ENCODE measurements at places on chromosomes 12 and 14.

DNA sequence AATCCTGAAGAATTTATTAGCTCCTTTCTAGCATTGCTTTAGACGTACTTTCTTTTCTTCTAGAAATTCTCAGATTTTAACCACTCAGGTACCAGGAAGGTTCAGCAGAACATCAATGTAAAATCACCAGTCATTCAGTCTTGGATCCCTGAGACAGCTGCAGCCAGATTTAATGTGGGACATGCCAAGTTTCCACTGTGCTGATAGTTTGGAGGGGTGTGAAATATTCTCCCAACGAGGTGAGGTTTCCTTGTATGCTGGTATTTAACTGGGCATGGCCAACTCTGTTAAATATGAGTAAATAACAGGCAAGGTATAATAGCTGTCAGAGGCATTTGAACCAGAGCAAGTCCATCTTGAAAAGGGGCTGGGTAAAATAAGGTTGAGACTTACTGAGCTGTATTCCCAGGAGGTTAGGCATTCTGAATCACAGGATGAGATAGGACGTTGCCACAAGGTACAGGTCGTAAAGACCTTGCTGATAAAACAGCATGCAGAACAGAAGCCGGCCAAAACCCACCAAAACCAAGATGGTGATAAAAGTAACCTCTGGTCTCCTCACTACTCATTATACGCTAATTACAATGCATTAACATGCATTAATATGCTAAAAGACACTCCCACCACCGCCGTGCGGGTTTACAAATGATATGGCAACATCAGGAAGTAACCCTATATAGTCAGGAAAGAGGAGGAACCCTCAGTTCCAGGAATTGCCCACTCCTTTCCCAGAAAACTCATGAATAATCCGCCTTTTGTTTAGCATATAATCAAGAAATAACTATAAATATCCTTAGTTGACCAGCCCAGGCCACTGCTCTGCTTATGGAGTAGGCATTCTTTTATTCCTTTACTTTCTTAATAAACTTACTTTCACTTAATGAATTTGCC is 75.2 kb upstream of the RASSF8 start:
- no peak for DNase-seq

DNA sequence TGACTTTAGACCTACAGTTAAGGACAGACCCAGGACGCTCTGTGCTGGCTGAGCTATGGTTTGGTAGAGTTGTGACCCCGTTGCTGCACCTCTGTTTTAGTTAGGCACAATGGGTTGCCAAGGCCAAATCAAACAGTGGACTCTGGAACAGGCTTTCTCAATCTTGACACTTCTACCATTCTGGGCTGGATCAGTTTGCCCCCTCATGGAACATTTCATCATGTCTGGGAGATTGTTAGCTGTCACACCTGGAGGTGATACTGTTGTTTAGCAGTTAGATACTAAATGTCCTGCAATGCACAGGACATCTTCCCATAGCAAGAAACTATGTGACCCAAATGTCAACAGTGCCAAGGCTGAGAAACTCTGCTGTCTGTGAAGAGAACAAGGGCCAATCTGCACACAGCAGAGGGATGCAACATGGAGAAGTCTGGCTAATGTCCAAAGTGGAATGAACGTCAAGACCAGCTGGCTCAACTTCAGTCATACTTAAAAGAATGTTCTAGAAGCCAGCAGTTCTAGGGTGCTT is 65.6 kb upstream of the DICER1 start:
- DNase-seq = no peak

GRCh38 chr14:55599250-55599879 is 19.4 kb downstream of the KTN1 start:
- no peak for DNase-seq

DNA sequence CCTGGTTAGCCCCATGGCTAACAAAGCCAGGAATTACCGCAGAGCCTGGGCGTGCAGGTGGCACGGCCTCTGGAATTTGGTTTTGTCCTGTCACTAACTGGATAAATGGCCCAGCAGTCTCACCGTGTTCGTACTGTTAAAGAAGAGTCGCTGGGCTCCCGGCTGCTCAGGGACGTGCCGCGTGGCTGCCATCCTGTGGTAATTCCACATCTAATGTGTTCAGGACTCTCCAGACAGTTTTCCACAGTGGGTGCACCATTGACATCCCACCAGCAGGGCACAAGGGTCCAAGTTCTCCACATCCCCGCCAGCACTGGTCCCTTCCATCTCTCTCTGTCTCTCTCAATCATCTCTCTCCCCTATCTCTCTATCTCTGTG is 19.6 kb downstream of the NOC4L start:
- no peak for DNase-seq

GRCh38 chr14:27725482-27725881 is 1041.1 kb upstream of the FOXG1 start:
- no peak for DNase-seq

- no peak for DNase-seq
Measured at GRCh38 chr14:81504864-81505263, 28.8 kb downstream of the SEL1L start.

DNA sequence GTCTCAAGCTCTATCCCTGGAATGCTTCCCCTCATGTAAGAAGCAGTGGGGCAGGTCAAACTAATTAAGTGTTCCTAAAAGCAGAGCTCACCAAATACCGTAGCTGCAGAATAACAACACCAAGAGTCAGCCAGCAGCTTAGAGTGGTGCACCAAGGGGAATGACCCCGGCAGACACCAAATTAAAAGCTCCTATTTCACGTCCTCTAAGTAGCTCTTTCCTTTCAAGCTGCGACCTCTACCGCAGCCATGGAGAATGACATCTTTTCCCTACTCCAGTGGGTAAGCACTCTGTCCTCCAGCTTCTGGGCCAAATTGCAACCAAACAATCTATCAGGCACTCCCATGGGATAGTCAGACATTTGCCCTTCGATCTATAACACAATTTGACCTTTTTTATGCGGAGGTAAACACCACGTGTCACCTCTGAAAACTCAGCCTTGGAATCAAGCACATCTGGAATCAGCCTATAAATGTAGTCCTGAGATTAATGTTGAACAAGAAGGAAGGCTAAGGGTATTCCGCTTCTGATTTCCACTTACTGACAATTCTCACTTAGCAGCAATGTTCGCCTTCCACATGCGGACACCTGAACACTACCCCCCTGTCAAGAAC is 67.6 kb upstream of the CDKN3 start:
- DNase-seq = no peak

DNA sequence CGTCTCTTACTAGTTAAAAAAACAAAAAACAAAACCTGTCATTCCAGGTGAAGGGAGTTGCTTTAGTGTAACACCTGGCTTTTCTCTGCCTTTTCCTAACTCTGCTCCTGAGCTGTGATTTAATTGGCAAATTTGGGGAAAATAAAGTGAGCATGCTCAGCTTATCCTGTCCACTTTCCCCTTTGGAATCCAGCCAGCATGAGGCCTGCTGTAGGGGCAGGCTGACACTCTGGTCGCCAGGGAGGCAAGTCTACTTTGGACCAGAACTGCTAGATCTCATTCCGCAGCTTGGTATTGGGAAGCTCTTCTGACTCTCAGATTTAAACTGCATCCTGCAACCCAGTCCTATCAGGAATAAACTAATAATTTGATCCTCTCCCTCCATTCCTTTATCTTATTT is 30.1 kb downstream of the CDKN1B start:
- no peak for DNase-seq

- peak; percentile 84 for DNase-seq
Measured at GRCh38 chr12:57522011-57522886, at the start of gene MBD6. Gene MBD6 (plus strand): TSS chr12:57522824. CDS start chr12:57524304, 1,480 bp downstream.

DNA sequence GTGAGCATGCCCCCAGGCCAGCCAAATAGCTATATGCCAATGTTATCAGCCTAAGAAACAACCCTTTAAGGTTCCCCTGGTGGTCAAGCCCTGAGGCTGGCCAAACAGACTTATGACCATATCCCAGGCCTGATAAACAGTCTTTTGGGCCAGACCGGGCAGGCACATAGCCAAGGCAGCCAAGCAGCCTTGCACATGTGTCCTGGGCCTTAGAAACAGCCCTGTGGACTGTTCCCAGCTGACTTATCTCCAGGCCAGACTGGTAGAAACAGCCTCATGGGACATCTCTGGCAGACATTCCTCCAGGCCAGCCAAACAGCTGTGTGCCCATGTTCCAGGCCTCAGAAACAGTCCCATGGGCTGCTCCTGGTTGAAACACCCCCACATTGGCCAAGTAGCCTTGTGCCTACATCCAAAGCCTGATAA is 295.0 kb upstream of the MGAT4C start:
- DNase-seq = no peak

DNA sequence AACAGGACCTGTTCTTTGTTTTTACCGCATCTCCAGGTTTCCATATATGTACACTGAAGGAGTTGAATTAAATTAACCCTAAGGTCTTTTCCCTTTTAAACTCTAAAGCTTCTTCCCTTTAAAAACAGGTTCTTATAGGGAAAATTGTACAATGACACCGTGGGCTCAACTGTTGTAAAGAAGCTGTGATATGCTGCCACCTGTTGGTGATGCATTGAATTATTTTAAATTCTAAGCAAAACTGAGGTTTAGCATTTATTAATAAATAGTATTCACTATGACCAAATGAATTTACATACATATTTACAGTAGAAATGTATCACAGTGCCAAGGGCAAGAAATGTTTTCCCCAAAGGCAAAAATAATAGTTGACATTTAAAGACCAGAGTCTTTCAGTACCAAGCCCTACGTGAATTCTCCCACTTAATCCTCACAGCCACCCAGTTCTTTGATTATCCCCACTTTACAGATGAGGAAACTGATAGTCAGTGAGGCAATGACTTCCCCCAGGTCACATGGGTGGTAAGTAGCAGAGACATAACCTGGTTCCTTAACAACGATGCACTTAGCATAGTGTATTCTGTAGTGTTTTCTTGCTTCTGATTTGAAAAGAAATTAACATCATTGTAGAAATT is 35.7 kb upstream of the TMEM263 start:
- no peak for DNase-seq

DNA sequence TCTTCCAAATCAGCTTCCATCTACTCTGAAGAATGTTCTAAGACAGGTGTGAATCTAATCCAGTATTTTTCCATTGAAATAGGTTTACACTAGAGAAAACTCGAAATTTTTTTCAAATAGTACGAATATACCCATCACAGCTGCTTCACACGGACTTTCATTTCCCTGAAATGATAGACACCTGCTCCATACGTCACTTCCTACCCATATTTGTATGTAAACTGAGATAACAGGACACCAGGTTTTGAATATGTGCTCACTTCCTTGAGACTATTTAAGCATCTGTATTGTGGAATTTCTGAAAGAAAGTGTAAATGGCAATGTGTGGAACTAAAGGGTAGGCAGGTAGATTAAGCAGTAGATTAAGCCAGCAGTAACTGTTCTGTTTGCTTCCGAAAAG is 13.4 kb upstream of the ITPR2 start:
- DNase-seq = no peak

GRCh38 chr12:94287245-94287628 is 138.9 kb downstream of the PLXNC1 start:
- no peak for DNase-seq

DNA sequence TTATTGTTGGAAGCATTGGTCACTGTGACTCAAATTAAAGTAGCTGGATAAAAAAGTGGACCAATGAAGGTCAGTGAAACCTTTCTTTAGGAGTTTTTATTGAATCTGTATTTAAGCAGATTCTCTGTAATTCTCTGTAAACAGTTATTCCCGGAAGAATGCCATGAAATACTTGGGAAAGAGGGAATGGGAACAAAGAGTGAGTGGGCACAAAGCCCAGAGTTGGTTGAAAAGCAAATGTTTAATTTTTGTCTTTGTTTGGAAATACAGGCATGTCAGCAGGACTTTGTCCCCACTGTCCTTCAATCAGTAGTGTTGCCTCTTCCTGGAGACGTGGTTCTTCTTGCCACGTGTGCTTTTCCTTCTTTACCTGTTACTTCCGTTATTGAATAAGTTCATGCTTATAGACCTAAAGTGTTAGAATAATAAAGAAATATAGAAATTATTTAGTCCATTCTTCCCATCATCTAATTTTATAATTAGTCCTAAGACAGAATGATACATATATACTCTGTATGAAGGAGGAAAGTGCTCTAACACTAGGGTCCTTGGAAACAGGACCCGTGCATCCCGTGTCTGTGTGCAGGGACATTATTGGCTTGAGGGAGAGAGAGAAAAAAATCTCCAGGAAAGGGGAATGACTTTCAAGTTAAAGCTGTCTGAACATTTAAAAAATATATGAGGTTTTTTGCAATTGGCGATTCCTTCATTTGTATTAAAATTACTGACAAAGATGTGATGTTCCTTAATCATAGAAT is 2.0 kb upstream of the ANG start:
- DNase-seq = no peak

DNA sequence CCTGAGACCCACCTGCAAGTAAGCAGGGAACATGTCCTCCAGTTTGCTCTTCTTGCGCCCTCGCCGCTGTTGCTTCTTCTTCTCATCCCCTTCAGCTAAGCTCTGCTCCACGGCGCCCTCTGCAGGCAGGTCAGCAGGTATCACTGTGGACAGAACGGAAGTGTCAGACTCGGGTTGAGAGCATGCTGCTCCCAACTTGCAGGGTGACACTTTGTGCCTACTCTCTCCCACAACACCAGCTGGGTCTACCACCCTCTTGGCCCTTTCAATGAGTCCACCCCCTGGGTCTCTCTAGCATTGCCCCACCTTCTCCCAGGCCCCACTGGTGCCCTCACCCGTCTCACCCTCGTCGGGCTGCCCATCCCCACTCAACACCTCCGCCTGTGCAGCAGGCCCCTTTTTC is 16.7 kb downstream of the KMT2D start:
- peak; percentile 12 for DNase-seq

GRCh38 chr12:47717443-47718193 is 7.7 kb downstream of the ENDOU start:
- peak; percentile 67 for DNase-seq

- peak; percentile 39 for DNase-seq
Measured at GRCh38 chr14:89720076-89720687, 234.3 kb downstream of the EFCAB11 start.

DNA sequence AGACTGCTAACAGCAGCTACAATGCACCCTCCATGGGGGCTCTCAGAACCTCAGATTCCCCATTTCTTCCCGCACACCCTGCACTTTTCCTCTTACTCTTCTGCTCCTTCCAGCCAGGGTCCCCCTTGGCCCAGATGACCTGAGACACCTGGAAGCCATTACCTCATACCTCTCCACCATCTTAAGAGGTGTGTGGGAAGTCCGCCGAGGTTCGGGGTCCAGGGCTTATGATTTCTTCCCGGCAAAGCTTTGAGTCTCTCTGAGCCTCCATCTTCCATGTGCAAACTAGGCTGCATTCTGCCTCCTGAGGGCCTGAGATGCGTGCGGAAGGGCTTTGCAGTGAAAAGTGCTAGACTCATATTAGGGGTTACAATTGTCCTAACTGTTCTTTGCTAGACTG is 5.3 kb downstream of the GSC start:
- DNase-seq = no peak

GRCh38 chr14:45185100-45185814 is 49.5 kb downstream of the FANCM start:
- no peak for DNase-seq

- DNase-seq = peak; percentile 21
Measured at GRCh38 chr14:100399052-100399849, 76.1 kb downstream of the SLC25A47 start.

- peak; percentile 35 for DNase-seq
Measured at GRCh38 chr14:35406506-35407305, 2.2 kb upstream of the NFKBIA start.

- no peak for DNase-seq
Measured at GRCh38 chr12:13981990-13982389, 588 bp upstream of the GRIN2B start.

GRCh38 chr12:48980389-48980952 is 2.3 kb downstream of the WNT1 start:
- peak; percentile 49 for DNase-seq

- no peak for DNase-seq
Measured at GRCh38 chr14:75773046-75773445, 112.0 kb downstream of the TTLL5 start.
